ENCODE measurements at places on chromosomes 3 and 15.

DNA sequence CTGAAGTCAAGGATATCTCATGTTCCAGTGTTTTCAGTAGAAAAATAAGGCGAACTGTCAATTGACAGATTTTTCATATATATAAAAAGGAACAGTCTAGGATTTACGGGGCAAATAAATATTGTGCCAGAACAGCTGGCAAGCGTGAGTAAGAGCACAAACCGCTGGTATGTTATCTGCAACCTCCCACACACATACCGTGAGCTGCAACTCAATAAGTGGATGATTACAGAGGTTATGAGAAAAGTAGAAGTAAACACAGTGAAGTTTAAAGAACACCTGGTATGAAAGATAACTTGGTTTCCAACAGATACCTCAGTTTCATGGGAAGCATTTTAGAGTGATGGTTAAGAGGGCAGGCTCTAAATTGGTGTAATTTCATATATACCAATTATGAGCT is 733.4 kb downstream of the TUSC7 start:
- DNase-seq: no peak

- no peak for DNase-seq
Measured at GRCh38 chr3:152811974-152812760, 22.8 kb upstream of the P2RY1 start.

DNA sequence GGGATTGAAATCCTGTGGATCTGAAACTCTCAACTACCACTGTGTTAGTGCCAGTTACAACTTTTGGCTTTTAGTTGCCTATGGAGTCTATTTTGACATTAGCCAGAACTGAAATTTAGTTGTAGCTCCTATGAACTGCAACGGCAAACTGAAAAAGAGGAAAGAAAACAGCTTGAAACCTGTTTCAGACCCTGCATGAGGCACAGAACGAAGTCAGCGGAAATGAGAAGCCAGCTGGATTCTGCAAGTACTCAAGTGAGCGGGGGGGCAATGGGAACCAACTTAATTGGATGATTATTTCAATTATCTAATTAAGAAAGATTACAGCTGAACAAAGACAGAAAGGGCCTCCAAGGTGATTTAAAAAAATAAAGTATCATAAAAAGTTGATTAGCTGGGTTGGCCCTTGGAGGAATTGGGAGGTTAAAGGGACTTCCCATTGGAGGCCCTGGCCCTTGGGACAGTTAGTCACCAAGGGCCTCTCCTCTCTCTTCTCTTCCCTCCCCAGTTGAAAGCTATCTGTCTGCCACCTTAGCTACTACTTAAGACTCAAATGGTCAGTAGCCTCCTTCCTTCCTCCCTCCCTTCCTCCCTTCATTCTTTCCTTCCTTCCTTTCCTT is 352.1 kb downstream of the SHQ1 start:
- no peak for DNase-seq

- DNase-seq: no peak
Measured at GRCh38 chr3:43523454-43524053, 98.3 kb downstream of the ANO10 start.
